ENCODE measurements at places on chromosomes 5 and 9.
A peak's percentile ranks its signal among the peaks of the same experiment; 100 is the strongest.

DNA sequence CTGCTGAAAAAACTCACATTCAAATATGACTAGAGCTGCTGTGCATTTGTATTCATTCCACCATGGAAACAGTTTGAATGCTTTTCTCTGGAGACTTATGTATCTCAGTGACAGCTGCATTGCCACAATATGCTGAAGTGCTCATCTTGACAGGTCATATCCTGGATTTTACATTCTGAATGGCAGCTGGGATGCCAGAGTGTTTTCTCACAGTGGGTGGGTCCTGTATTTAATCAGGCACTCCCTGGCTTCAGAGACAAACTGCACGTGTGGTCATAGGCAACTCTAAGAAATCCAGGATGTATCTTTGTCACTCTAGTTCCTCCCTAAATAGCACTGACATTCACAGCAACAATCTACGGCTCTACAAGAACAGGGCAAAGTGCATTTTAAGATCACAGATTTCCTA lies 75.6 kb downstream of the ST8SIA4 start:
- DNase-seq = no peak

GRCh38 chr5:137960141-137960540 lies 70.9 kb downstream of the PKD2L2 start:
- no peak for DNase-seq

DNA sequence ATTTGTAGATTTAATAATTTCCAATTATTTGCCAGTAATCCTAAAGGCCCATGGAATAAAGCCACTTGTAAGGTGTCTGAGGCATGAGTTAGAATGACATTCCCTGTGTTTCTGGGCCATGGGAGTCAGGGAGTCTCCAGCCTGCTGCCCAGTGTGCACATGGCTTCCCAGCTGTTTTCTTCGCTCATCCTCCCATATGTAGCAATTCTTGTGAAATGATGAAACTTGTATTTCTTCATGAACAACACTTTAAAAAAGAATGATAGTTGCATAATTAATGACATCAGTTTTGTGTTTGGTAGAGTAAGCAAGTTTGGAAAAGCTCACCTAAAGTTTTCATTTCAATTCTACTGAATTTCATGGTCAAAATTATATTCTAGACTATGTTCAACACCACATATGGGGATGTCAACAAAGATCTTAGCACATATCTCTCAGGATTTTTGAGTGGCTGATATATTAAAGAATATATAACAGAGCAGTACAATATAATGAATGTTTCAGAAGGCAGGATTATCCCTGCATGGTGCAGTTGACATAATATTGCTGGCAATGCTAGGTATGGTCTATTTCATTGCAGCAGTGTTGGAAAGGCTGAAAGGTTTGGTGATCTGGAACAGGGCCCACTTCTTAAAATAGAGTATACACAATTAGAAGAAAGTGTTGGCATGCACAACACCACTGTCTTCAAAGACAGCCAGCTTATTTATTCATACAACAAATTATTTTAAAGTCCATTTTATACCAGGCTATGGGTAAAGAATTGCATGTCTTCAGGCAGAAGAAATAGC lies 44.7 kb downstream of the GRIN3A start:
- DNase-seq = no peak

DNA sequence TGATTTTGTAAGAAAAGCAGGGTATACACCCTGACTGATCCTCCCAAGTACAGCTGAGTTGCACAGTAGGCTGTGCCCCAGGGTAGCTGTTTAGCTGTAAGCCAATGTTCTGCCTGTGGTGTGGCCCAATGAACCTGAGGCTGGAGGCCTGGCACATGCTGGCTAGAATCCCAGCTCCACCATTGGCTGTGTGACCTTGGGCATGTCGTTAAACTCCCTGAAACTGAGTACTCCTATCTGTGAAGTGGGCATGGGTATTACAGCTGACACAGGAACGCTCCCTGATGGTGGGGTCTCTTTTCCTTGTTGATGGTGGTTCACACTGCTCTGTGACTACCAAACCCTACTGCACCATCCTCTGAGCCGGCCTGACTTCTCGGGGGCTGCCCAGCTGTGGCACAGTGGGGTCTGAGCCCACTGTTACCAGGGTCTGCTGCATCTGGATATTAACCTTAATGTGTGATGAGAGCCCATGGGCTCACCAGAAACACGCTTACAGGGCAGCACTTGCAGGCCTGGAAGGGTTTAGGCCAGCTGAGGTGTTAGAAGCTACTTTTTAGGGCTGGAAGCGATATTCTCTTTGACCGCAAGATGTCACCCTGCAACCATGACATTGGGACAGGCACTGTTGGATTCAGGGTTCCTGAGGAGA lies 7.0 kb upstream of the GADD45G start:
- no peak for DNase-seq

DNA sequence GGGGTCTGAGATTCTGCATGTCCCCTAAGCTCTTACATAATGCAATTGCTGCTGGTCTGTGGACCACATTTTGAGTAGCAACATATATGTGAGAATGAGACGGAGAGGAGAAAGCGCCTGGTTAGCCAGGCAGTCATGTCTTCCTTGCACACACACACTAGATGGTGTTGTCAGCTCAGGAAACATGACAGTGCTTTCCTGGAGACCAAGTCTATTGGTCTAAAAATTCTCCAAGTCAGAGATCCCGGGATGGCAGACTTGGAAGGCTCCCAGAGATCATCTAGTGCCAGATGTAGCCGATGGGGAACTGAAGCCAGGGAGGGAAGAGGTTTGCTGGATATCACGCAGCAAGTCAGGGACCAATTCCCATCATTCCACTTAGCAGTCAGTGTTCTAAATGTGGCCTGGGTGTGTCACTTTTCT lies 53.4 kb downstream of the GALNT12 start:
- peak; percentile 20 for DNase-seq

DNA sequence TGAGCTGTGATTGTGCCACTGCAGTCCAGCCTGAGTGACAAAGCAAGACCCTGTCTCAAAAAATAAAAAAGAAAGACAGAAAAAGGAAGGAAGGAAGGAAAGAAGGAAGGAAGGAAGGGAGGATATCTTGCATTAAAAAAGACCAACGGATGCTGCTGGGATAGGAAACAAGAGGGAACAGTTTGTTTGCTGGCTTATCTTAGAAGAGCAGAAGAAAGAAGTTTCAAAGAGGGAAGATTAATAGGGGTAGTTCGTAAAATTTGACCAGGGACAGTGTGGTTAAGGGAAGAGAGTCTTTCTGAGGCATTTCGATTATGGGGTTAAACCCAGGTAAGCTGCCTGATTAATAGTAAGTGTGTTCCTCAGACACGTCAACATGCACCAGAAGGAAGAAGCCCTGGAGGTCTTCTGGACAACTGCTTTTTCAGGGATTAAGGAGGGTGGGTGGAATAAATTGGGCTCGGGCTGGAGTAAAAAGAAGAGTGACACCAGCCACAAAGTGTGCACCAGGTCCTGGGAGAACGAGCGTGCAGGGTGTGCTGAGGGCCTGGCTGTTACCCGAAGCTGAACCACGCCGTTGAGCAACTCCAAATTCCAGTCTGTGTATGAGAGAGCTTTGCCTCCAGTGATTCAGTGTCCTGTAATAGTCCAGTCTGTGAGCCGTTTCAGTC lies 24.8 kb downstream of the FYB1 start:
- DNase-seq = peak; percentile 35

- no peak for DNase-seq
Measured at GRCh38 chr9:127489471-127490115, 38.3 kb downstream of the LRSAM1 start.

DNA sequence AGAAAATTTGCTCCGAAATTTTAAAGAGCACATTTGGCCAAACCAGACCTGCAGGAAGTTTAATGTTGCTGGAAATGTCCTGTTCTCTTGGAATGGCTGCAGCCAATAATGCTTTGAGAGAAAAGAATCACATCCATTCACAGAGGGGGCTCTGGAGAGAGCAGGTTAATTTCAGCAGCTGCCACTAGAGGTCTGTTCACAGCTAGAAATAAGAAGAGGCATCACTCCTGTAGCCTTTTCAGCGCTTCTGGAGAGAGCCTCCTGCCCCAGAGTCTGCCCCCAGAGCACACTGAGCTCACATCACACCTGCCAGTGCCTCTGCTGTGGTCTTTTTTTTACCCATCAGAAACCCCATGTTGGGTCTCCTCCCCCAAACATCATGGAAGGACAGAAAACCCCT lies 124.8 kb upstream of the RAD23B start:
- no peak for DNase-seq

All from T1000 (cell line).